ENCODE measurements at places on chromosomes 4 and X.

DNA sequence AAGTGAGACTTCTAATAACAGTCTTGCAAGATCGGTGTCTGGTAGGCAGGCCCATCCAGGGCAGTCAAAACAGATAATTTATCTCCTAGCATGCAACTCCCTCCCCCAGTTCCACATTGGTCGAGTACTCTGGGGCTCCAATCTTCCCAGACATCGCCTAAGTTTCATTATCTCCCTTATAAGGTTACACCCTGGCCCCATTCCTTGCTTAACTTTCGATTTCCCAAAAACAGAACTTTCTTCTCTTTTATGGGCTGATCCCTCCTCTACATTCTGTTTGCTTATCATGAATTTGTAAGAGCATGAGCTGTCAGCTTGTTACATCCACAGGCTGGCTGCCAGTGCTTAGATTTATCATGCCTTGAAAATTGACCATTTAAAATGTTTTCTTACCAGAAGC lies 471.3 kb downstream of the TECRL start:
- no peak for DNase-seq

GRCh38 chrX:72128881-72129280 lies 2.8 kb downstream of the RTL5 start:
- DNase-seq: peak; percentile 1

- DNase-seq: no peak
Observed at GRCh38 chr4:74023709-74024108, 14.8 kb downstream of the CXCL3 start.

- no peak for DNase-seq
Observed at GRCh38 chrX:16870862-16871815, 977 bp upstream of the RBBP7 start.

DNA sequence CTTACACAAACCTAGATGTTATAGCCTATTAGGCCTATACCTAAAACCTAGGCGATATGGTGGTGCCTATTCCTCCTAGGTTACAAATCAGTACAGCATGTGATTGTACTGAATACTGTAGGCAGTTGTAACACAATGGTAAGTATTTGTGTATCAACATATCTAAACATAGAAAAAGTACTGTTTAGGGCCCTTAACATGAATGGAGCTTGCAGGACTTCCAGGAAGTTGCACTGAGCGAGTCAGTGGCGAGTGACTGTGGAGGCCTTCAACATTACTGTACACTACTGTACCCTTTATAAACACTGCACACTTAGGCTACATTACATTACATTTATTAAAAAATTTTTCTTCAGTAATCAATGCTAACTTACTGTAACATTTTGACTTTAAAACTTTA lies 37.8 kb downstream of the WWC2 start:
- DNase-seq: no peak

GRCh38 chr4:54548831-54549460 lies 108.8 kb upstream of the KIT start:
- no peak for DNase-seq

DNA sequence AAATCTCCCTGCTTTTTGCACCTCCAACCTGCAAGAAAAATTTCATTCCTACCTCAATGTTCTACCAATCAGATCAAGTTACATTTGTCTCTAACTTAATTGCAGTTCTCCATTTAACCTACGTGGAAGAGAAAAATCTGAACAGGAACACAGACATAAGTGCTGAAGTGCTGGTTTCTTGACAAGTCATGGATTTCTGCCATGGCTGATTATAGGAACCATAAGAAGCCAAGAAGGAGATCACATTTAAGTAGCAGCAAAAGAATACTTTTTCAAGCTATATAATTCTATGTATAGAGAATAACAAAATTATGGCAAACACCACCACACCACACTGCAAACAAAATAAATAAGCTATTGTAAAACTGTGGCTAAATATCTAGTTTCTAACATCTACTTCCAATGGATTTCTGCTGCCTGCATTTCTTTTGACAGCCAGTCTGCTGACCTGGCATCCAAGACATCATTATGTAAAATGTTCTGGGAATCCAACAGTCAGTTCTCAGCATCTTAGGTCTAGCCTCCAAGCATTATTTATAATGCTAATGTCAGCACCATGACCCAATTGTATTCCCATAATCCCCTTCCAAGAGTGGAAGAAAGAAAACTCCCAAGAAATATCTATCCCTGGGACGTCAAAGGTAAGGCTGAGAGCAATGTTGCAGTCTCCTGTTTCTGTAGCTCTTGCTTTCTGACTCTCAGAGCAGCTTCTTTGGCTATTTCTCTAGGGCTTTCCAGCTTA lies 50.8 kb upstream of the GAB1 start:
- DNase-seq: no peak

GRCh38 chr4:98688411-98689290 lies 30.2 kb upstream of the TSPAN5 start:
- DNase-seq: no peak

GRCh38 chrX:102712216-102712966 lies at the start of gene GPRASP2:
GPRASP2 (plus strand) TSS chrX:102712448; CDS start chrX:102714870, 2,422 bp downstream.
- DNase-seq: no peak

- DNase-seq: no peak
Observed at GRCh38 chr4:8737075-8737474, 134.6 kb downstream of the HMX1 start.

GRCh38 chr4:169649545-169650226 lies 29.3 kb downstream of the CLCN3 start:
- DNase-seq: no peak

GRCh38 chr4:172707622-172708021 lies 461.0 kb upstream of the GALNT7 start:
- peak; percentile 86 for DNase-seq

DNA sequence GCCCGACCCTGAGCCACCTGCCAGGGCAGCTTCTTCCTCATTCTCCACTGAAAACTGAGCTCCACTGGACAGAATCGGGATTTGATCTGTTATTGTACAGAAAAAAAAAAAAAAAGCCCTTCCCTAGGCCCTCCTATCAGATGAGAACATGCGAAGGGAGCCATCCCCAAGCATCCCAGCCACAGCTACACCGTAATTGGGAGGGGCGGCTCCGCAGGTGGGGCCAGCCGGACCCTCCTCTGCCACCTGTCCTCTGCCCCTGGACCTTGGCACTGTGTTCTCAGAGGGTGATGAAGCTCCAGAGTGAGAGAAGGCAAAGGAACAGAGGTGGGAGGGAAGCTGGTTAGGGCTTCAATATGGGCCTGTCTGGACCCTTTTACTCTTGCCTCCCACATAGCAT lies 240.0 kb upstream of the PSAPL1 start:
- DNase-seq: no peak

- no peak for DNase-seq
Observed at GRCh38 chr4:91963486-91963885, 340.3 kb upstream of the GRID2 start.

GRCh38 chr4:20445933-20446723 lies 194.4 kb downstream of the SLIT2 start:
- no peak for DNase-seq

- no peak for DNase-seq
Observed at GRCh38 chrX:437661-438390, 51.1 kb upstream of the PPP2R3B start.

DNA sequence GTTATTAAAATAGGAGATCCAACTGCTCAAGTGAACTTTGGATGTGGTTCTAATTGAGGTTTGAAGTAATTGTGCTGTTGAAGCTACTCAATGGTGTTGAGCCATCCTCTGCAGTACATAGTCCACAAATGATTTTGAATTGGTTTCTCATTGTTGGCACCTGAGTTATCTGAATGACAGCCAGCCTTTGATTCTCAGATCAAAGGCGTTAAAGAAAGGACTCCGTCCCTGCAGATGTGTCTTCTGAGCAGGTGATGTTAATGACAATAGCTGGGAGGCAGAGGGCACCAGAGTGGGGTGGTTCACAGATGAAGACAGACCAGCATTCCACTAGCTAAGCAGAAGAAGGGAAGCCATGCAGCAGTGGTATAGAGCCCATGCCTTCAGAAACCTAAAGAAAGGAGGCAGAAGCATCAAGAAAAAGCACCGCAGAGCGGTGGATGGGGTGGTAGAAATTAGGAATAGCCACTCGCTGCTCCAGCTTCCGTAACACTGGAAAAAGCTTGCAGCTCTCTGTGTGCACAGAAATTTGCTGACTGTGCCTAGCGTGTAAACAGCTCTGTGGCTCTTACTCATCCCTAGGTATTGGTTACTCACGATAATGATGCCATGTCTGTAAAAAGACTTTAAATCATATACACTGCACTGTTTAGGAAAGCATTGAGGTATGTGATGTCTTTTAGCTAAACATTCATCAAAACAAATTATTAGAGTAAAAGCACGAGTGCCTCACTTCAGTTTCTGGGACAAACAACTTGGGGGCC lies 79.2 kb upstream of the CLCN4 start:
- DNase-seq: no peak

GRCh38 chr4:170827562-170828274 lies 738.0 kb upstream of the AADAT start:
- no peak for DNase-seq

DNA sequence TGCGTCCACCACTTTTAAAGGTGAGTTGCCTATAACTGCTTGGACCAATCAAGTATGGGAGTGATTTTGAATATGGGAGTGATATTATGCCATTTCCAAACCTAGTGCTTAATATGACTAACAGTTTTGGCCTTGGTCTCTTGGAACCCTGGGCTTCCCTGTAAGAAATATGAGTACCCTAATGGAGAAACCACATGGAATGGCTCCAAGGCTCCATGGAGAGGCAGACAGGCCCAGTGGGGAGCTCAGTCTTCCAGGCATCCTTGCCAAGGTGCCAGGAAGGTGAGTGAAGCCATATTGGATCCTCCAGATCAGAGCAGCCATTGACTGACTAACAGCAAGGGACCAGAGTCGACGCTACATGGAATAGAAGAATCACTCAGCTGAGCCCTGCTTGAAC lies 53.2 kb downstream of the MAML3 start:
- DNase-seq: no peak

DNA sequence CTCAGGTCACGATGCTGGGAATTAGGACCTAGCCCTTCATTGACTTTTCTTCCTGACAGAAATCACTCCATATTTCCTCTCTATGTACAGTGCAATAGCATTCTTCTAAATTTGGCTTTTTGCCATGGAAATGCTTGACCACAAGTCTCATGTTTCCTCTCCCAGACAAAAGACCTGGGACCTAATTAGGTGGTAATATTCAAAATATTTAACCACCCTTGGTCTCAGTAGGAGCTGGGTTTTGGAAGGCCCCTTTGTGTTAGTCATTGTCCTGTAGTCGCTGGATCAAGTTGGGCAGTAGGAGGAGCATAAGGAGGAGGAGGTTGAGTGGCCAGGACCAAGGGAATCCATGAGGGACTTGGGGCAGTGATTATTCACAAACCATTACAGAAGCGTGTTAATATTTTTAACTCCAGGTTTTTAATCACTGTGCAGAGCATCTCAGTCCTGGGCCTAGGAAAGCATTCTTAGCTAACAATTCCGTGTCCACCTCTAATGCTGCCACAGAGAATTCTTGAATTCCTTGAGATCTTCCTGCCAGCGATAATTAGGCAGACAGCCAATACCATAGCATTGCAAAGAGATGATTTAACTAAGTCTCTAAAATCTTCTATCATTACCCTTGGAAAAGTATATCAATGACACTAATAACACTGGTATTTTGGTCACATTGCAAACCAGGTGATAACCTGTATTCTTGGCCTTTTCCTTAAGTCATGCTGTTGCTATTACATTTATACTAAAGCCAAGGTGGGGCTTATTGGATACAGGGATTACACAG lies 25.0 kb upstream of the SHROOM4 start:
- DNase-seq: no peak

- peak; percentile 45 for DNase-seq
Observed at GRCh38 chr4:67770422-67770821, 16.2 kb upstream of the GNRHR start.

DNA sequence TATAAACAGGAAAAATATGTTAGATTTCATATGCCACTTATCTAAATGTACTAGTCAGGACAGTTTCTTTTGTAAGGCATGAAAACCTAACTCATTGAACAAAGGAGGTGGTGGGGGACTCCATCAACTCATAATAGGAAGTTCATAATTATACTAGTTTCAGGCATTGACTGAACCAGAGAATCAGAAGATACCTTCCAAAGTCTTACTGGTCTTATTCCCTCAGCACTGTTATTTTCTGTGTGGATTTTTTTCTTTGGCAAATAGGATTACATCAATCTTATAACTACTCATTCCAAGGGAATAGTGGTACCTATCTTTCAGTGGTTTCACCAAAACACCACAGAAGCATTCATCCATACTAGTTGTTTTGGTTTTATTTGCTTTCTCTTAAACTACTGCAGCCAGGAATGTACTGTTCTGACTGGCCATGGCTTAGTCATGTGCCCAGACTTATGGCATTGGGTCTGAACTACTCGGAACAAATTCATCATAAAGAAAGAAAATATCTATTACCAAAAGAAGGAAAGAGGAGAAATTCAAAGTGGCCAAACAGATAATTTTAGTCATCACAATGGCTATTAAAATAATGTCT lies 273.9 kb downstream of the ARAP2 start:
- DNase-seq: no peak

- peak; percentile 75 for DNase-seq
Observed at GRCh38 chr4:38673130-38673978, 9.4 kb downstream of the KLF3 start.

- no peak for DNase-seq
Observed at GRCh38 chr4:119663160-119663788, 34.7 kb upstream of the PDE5A start.

DNA sequence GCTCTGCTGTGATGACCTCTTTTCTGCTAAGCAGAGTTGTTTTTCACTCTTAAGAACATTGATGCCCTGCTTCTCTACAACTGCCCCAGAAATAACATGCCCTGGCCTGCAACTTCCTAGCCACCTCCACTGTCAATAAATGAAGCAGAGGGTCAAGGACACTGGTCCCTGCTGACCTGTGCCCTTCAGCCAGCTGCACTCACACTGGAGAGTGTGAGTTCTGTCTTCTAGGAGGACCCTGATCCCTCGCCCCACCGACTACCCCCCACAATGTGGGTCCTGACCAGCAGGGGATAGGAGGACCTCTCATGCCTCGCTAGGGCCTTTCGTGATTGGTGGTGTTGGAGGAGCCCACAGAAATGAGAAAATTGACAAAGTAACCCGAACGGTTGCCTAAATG lies 408.1 kb upstream of the GALNT7 start:
- DNase-seq: no peak

DNA sequence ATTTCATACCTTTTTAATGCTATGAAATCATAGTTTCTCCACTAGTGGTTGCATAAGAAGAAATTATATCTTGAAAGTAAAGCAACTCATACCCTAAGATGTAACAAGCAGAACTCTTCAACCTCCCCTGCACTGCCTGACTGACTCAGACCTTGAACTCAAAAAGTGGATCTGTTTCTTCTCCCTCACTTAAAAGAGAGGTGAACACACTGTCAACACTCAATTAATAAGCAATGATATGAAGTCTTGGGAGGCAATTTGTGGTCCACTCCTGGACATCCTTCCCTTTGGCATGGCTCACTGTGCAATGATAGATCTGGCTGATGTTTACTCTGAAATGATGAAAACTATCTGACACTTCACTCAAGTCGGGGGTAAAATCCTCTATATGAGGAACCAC lies 282.0 kb upstream of the DKK2 start:
- no peak for DNase-seq

GRCh38 chr4:2253160-2254084 lies 8.5 kb downstream of the MXD4 start:
- no peak for DNase-seq

GRCh38 chrX:111743316-111743715 lies 62.3 kb downstream of the ALG13 start:
- no peak for DNase-seq

Measured in NCI-H1105 (cell line).